Naive B cell (primary cell): ENCODE measurements at places on chromosomes 1 and 21.

DNA sequence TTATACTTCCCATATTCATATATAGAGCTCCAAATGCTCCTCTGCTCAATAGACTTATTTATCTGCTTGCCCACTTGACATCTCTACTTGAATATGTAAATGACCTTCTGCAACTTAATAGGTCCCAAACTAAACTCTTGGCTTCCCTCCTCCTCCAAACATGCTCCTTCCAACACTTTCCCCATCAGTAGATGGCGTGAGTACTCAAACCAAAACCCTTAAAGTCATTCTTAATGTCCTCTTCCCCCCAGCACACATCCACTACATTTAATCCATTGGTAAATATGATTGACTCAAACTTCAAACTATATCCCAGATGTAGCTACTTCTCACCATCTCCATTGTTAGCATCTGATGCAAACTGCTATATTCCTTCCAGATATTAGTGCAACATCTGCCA lies 48.5 kb upstream of the PBX1 start:
- DNase-seq: no peak

GRCh38 chr1:245742896-245743295 lies 588.1 kb downstream of the KIF26B start:
- no peak for DNase-seq

DNA sequence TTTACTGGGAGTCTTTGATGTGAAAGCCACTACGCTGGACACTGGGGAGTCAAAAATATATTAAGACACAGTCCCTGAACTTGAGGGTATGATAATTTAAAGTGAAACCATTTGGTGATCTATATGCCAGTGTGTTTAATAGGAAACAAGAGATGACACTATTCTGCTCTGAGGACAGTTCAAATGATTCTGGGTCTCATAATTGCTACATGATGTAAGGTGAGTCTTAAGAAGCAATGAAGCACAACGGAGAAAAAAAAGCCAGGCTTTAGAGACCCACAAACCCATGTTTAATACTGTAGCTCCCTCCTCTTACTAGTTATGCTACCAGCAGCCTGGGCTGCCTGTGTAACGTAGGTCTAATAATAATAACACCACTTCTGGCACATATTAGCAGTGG lies 14.2 kb upstream of the LRRC8D start:
- DNase-seq: no peak

DNA sequence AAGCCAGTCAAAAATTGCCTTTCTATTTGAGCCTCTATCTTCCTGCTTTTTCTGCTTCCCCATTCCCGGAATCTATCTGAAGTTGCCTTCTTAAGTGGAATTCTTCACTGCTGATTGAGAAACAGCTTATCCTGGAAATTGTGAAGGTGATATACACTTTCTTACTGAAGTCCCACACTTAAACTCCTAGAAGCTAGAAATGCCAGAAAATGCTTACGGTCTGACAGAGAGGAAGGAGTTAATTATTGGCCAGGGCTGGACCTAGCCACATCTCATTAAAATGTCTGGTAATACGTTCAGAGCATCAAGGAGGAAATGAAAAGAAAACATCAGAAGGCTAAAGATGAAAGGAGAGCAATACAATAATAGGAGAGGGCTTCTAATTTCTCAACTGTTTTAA lies 292.5 kb upstream of the SNX7 start:
- no peak for DNase-seq

DNA sequence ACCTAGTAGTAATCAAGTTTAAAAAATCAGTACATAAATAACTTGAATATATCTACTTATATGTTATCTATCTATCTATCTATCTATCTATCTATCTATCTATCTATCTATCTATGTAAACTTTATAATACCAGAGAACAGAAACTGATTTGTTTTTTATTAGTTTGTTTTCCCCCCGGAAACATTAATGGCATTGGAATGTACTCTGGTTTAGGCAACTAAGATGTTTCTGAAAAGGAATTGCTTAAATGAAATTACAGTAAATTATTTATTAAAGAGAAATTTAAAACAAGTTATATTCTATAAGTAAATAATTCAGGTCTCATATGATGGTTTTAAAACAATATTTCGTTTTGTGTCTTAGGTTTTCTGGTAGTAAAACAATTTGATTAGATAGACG lies 681.0 kb upstream of the ADAMTS5 start:
- no peak for DNase-seq

- no peak for DNase-seq
These were observed 436.8 kb downstream of the CAMTA1 start for GRCh38 chr1:7221826-7222694.

DNA sequence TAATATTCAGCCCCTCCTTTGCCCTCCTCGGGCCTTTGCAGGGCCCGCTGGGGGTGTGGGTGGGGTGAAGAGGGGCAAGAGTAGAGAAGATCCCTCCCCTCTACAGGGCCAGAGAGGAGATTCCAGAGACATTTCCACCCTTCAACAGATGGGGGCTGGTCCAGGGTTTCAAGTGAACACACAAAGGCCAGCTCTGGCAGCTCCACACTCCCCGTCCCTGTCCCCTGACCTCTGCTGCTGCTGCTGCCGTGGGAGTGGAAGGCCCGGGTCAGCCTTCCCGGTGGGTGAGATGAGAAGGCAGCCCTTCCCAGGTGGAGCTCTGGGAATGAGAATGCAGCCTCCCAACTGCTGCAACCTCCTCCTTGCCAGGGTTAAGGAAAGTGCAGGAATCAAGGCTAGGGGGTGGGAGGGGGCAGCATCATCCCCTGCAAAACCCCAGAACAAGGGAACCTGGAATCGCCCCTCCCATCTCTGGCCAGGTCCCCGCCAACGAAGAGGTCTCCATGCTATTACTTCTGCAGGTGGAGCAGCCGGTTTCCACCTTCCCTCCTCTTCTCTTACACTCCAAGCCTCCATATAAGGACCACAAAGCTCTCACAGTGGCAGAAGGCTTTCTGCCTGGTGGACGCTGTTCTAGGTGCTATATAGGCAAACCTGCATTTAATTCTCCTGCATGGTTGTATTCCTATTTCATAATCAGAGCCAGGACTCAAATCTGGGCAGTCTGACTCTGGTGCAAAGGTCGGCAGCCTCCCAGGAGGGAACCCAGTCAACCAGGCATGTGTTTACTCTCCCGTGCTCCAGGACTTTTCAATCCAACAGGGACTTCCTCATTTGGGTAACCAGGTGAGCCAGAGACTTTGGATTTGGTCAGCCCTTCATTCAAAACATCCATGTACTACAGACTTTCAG lies 22.9 kb upstream of the ARHGEF10L start:
- DNase-seq: no peak

GRCh38 chr21:37357691-37358090 lies 8.9 kb upstream of the DYRK1A start:
- no peak for DNase-seq

DNA sequence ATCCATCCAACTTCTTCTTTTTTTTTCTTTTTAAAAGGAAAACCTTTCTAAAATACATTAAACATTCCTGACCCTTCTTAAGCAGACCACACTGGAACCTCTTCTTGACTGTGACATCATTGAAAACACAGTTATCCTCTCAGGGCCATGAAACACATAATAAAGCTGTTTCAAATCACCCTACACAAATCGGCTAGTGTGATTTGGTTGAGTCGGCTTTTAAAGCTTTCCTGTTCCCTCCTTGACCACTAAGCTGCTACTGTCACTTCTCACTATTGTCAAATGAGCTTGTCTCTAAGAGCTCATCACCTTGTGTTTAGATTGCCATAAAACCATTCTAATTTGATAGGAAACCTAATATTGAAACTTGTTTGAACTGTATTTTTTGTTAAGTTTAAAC lies 5.9 kb downstream of the USP24 start:
- no peak for DNase-seq

- DNase-seq: no peak
These were observed 9.6 kb upstream of the RFX5 start for GRCh38 chr1:151356696-151357095.

GRCh38 chr1:115428256-115428655 lies 90.2 kb upstream of the NGF start:
- no peak for DNase-seq
